ENCODE measurements at places on chromosomes 7 and 10.

DNA sequence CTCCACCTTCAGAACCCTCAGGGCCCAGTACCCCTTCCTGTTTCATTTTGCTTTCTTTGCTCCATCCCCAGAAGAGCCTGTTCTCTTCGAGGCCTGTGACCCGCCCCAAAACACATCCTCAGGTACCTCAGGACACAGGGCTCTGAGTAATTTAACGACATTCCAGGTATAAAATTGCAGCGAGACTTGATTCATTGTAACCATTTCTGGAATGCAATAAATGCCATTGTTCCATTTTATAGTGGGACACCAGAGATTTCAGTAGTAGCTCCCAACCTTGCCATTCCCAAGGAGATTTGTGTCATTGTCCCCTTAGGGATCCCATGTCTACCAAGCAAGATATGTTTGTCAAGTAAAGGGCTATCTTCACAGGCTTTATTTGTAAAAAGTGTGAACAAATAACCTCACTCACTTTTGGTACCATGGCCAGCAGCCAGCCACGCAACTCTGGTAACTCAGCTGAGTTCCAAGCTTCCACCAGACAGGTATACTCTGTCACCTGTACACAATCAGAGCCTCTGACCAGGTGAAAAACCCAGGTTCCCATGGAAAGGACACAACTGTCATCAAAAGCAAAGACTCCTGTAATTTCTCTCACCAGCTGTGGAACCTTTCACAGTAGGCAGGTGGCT is 441.3 kb downstream of the PLXNA4 start:
- DNase-seq, result no peak

- DNase-seq, result no peak
Measured at GRCh38 chr7:82625377-82625776, 181.8 kb upstream of the CACNA2D1 start.

DNA sequence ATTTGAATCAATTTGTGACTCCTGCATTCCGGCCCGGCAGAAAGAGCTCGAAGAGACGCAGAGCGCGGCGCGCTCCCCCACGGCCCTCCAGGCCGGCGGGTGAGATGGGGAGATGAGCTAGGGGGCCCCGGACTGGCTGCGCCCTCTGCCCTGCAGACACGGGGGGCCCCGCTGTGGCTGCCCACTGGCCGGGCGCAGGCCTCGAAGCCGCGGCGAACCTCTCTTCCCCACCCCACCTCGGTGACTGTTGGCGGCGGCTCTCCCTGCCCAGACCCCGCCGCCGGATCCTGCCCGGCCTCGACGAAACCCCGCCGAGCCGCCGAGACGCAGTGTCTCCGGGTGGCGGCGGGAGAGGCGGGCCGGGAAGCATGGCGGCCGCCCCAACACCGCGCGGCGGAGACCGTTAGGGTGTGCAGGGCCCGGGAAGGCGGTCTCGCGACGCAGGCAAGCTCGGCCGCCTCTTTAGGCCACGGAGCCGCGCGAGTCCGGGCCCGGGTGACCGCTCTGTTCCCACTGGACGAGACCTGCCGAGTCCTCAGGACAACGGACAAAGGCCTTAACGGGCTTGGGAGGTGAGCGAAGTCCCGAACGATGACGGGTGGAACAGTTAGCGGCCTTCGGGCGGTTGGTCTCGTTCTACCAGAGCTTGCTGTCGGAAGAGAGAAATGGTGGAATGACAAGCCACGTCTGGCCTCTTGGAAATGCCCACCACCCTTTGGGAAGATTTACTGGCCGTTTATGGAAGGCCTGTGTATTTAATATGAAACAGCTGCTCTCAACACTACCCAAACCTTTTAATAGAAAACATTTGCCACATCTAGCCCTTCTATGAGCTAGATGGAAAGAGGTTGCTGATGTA is 24.3 kb downstream of the NUP42 start:
- DNase-seq, result no peak

- DNase-seq, result no peak
Measured at GRCh38 chr10:123999956-124000615, 93.3 kb downstream of the CHST15 start.

DNA sequence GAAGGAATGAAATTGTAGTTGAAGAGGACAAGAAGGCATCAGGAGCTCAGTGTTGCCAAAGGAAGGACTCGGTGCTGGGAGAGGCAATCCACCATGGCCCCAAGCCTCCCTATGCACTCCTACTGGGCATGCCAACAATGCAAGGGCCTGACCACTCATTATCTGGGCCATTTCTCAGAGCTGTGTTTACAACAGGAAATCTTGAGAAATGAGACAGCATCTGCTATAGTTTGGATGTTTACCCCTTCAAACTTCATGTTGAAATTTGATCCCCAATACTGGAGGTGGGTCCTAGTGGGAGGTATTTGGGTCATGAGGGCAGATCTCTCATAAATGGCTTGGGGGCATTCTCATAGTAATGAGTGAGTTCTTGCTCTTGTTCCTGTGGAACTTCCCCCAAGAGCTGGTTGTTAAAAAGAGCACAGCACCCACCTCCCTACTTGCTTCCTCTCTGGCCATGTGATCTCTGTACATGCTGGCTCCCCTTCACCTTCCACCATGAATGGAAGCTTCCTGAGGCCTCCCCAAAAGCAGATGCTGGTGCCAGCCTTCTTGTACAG is 50.8 kb upstream of the AOAH start:
- no peak for DNase-seq

DNA sequence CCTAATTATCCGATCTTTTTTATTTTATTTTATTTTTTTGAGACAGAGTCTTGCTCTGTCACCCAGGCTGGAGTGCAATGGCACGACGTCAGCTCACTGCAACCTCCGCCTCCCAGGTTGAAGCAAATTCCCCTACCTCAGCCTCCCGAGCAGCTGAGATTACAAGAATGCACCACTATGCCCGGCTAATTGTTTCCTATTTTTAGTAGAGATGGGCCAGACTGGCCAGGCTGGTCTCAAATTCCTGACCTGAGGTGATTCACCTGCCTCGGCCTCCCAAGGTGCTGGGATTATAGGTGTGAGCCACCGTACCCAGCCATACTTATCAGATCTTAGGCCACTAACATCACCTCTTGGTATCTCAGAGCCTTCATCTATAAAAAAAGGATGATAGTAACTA is 4.9 kb downstream of the SLC25A13 start:
- no peak for DNase-seq

GRCh38 chr10:73908853-73909539 is 1.9 kb upstream of the PLAU start:
- no peak for DNase-seq

DNA sequence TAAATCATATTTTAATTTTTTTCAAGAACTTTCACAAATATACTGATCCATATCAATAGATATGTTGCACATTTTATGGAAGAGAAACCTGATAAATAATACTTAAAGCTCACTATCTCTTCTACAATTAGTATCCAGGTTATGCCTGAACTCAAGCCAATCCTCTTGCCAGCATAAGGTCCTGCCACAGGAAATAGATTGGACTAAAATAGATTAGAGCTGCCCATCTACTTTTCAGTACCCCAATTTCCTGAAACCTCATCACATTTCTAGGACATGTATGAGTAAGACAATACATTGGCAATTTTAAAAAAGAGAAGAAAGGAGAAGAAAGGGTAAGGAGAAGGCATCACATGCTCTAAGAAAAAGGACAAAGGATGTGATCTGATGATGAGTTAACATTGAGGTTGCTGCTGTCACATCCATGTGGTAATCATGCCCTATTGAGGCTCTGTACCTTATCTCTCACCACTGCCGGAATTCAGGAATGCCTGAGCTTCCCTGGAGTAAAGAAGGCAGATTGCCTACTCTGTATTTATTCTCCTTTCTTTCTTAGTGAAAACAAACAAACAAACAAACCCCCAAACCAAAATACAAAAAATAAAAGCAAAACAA is 199.7 kb downstream of the ANK3 start:
- no peak for DNase-seq

GRCh38 chr7:156001496-156002260 is 189.4 kb upstream of the SHH start:
- DNase-seq, result no peak

GRCh38 chr7:2774935-2775334 is 69.2 kb downstream of the GNA12 start:
- no peak for DNase-seq

Measured in DMS79 (cell line).